T1000 (cell line): ENCODE measurements at places on chromosomes 2 and 18.

DNA sequence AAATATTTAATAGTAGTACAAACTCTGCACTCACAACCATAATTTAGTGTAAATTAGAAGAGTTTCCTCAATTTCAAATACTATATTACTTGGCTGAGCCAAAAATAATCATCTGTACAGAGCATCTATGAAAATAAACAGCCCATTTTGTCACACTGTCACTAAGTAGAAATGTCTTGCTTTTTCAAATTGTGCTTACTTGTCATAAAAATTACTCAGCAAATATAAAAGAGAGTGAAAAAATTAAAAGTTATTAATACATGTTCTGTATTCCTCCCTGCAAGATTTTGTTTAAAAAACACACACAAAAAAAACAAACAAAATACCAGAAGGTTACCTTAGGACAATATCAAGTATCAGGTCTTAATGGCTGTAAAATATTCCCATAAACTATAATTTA lies 155.7 kb downstream of the DLGAP1 start:
- DNase-seq = no peak

- no peak for DNase-seq
Measured at GRCh38 chr2:149061133-149061745, 22.7 kb downstream of the LYPD6B start.

DNA sequence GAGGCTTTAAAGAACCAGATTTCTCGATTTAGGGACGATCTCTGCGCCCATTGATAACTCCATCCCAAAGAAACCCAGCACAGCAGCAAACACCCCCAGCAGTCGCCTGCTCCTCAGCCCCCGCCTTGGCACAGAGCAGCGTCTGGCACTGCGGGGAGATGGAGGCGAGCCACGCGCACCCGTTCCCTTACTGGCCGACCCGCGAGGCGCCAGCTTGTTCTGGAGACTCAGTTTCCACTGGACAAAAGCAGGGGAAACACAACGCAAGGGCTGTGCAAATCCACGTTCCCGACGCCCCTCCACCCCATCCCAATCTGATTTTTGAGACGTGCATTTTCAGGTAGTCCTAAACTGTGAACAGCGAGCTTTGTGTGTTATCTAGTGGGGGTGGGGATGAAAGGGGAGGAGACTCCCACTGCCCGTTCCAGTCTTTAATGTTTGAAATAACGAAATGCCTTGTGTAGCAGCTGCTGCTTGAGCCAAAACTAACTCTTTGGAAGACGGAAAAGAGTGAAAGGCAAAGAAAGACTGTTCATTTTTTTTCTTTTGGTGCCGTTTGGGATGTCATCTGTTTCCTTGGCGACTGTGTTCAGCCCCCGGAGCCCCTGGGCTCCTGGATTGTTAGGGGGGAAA lies 143.2 kb downstream of the MEIS1 start:
- DNase-seq = no peak

GRCh38 chr2:38546064-38546463 lies 56.7 kb downstream of the HNRNPLL start:
- DNase-seq = no peak

DNA sequence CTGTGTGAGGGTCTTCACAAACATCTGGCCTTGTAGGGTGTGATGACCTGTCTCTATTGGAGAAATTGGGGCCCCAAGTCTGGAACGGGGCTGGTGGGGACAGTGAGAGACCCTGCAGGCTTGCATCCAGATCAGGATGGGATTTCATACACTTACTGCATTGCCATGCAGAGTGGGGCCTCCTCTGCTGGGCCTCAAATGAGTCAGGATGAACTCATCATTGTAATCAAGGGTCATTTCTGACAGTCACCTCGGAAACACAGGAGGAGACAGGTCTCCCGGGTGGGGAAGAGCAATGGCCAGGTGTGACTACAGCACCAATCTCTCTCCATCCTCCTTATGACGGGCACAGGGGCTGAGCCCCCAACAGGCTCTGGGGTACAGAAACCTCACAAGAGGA lies 48.1 kb upstream of the GALR1 start:
- DNase-seq = no peak

DNA sequence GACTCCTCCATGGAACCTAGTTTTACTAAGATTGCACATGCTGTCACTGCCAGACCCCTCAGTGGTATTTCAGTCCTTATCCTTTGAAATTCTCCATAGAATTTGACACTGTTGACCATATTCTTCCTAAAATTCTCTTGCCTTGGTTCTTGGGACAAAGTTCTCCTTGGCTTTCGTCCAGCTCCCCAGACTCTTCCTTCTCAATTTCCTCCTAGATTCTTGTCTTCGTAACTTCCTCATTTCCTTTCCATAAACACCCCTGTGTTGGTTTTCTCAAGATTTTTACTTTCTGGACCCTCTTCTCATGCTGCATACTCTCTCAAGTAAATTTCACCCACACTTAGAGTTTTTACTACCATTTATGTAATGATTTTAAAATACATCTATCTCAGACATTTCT lies 96.6 kb upstream of the TWSG1 start:
- no peak for DNase-seq

GRCh38 chr2:225131898-225132297 lies 89.6 kb upstream of the DOCK10 start:
- no peak for DNase-seq

- no peak for DNase-seq
Measured at GRCh38 chr18:22165603-22166068, 3.8 kb upstream of the GATA6 start.
